ENCODE measurements at places on chromosomes 4 and X. TPM values are rescaled to one million over a fixed set of nuclear protein-coding genes. Genes with fewer than 3 reads are reported as not detected.
A peak's percentile ranks its signal among the peaks of the same experiment; 100 is the strongest.

DNA sequence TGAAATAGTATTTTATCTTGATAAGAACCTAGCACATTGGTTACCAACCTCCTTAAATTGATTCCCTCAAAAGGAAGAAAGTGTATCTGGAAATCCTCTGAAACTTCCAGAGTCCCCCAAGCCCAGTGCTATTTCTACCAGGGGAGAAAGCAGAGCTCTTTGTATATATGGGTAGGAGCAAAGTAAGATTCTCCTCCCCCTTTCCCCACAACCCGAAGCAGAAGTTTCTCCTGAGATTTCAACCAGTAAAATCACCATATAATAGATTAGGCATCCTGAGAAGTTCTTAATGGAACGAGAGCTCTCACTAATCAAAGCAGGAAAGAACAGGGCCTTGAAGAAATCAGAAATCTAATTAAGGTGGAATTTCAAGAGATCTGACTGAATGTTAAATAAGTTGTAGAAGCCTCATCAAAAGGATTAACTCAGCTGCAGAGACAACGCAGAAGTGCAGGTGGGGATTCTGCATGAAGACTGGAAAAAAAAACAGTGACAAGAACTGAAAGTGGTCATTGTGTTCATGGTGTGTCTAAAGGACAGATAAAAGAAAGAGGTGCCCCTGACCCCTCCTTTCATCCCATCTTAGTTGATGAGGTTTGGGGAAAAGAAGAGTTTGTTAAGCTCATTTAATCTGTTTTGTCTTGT is 39.1 kb downstream of the VSIG4 start:
- no peaks in the 10 kb centered on the region for H3K27me3 ChIP-seq
- H3K4me3 ChIP-seq, result no peak overlapping the region
- H3K4me1 ChIP-seq, result peaks cover 37% of the 10 kb centered on the region
- no peak overlapping the region for H3K27ac ChIP-seq
- DNase-seq, result no peak

DNA sequence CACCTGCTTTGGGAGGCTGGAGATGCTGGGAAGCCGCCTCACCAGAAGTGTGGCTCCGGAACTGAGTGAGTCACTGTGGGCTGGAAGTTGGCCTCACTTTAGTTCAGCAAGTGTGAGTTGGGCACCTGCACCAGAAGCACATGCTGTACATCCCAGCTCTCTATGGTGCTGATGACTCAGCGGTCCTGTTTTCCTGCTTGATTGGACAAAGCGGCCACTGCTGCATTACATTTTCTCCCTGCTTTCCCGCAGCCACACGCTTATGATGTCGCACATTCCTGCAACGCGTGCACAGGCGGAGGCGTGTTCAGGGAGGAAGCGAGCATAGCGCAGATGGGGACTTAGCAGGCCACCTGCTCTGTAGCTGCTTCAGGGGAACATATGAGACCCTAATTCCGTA is 26.7 kb upstream of the CLDN34 start:
- H3K27ac ChIP-seq, result no peak overlapping the region
- no peak overlapping the region for H3K4me3 ChIP-seq
- peaks cover 28% of the 10 kb centered on the region for H3K27me3 ChIP-seq
- no peak for DNase-seq
- H3K4me1 ChIP-seq, result peaks cover 6% of the 10 kb centered on the region

GRCh38 chr4:146311238-146311970 is 97.1 kb downstream of the REELD1 start:
- H3K4me1 ChIP-seq, result no peaks in the 10 kb centered on the region
- H3K36me3 ChIP-seq, result peaks cover 3% of the 10 kb centered on the region
- no peak overlapping the region for H3K27ac ChIP-seq
- no peak overlapping the region for H3K4me3 ChIP-seq

- H3K36me3 ChIP-seq, result no peaks in the 10 kb centered on the region
- H3K4me1 ChIP-seq, result peaks cover 16% of the 10 kb centered on the region
- DNase-seq, result peak; percentile 79
- peak overlapping the region; percentile 89 for H3K4me3 ChIP-seq
- peaks cover 5% of the 10 kb centered on the region for H3K27me3 ChIP-seq
- H3K27ac ChIP-seq, result peak overlapping the region; percentile 87
These were observed 10.7 kb upstream of the DLG3 start for GRCh38 chrX:70433848-70434351.

DNA sequence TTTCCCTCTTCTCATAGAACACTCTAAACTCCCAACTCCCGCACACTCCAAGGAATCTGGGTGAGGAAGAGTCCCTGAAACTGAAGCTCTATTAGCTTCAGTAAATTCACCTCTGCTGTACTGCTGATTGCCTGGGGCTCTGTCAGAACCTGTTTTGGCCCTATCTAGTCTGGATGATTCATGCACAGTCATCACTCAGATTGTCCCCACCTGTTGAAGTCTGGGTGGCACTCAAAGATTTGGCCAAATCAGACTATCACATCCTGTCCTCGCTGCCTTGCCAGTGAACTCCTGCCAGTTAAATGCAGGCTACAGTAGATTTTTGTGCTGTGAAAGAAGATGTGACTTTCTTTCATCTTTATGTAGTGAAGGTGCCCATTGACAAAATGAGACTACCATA is 63.5 kb upstream of the EMCN start:
- H3K27ac ChIP-seq, result no peak overlapping the region
- peaks cover 1% of the 10 kb centered on the region for H3K4me1 ChIP-seq
- H3K36me3 ChIP-seq, result no peaks in the 10 kb centered on the region
- DNase-seq, result no peak

GRCh38 chr4:173039617-173040577 is 128.7 kb upstream of the GALNT7 start:
- H3K4me1 ChIP-seq, result no peaks in the 10 kb centered on the region
- no peaks in the 10 kb centered on the region for H3K36me3 ChIP-seq

UGT2B17 gene
- not detected for total RNA-seq

GABRG1 gene
- total RNA-seq, result not detected

PAK3 gene
- total RNA-seq, result not detected

ERVMER34-1 gene
- total RNA-seq, result not detected

ZFP92 gene
- total RNA-seq, result 1.1 TPM

All from activated naive CD8-positive, alpha-beta T cell treated with anti-CD3 and anti-CD28 coated beads, Interleukin-2, amount 10 ng/mL, durations not matched to agents 7 days and 5 days (primary cell).